ENCODE measurements at places on chromosomes 11 and 22.

- DNase-seq, result no peak
Observed at GRCh38 chr11:2366276-2366675, 10.8 kb upstream of the CD81 start.

DNA sequence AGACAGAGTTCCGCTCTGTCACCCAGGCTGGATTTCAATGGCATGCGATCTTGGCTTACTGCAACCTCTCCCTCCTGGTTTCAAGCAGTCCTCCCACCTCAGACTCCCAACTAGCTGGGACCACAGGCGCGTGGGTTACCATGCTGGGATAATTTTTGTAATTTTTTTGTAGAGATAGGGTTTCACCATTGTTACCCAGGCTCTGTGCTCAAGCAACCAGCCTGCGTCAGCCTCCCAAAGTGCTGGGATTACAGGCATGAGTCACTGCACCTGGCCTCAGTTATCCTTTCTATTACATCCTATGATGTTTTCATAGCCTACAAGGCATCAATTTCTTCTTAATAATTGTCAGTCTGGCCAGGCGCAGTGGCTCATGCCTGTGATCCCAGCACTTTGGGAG is 36.5 kb downstream of the LRRC74B start:
- no peak for DNase-seq

DNA sequence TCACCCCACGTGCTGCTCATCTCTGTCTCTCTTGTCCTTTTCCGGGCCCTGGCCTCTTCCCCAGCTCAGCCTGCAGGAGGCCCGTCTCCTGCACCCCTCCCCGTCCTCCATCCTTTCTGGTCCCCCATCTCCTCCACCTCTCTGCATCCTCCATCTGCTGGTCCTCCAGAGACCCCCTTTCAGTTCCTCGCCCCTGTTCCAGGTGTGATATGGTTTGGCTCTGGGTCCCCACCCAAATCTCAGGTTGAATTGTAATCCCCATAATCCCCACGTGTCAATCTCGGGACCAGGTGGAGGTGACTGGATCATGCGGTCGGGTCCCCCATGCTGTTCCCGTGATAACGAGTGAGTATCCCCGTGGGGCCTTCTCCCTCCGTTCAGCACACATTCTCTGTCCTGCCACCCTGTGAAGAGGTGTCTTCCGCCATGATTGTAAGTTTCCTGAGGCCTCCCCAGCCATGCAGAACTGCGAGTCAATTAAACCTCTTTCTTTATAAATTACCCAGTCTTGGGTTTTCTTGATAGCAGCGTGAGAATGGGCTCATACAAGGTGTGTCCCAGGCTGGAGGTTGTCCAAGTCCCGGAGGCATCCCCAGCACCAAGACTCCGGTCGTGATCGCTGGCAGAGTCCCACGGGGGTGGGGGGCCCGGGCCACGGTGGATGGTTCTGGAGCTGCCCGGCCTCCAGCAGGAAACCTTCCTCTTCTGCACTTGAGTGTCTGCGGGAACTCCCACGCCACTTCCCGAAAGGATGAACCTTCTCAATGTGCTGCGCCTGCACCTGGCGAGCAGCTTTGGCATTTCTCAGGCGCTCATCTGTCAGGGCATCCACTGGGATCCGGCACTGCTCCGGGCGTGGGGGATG is 29.0 kb upstream of the TOLLIP start:
- DNase-seq, result no peak

DNA sequence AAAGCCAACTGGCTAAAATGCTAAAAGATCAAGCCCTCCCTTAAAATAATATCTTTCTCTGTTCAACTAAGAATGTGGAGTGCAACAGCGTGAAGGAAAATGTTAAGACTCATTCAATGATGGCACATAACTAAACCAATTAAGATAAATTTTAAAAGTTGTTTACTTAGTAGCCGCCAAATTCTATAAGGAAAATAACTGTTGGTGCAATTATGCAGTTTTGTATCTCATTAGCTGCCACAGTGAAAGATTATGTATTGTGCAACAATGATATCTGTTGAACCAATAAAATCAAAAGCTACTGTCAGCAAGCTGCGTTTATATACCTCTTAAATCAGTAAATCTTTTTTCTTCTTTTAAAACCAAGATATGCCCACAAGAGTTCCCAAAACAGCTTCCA is 55.5 kb downstream of the SIK3 start:
- no peak for DNase-seq

DNA sequence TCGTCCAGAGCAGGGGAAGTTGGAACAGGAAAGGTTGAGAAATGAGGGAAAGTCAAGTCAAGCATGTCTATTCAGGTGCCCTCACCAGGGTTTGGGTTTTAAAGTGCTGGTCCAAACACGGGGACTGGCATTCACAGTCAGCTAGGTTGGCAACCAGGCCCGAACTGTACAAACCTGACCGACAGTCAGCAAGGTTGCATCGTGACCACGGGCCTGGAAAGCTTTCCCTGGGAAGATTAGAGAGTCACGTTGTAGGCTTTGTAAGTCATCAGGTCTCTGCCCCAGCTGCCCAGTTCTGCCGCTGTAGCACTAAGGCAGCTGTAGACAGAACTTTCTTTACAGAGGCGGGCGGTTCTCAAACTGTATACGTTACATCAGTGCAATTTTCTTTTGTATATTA is 7.4 kb downstream of the KRTAP5-10 start:
- DNase-seq, result no peak

DNA sequence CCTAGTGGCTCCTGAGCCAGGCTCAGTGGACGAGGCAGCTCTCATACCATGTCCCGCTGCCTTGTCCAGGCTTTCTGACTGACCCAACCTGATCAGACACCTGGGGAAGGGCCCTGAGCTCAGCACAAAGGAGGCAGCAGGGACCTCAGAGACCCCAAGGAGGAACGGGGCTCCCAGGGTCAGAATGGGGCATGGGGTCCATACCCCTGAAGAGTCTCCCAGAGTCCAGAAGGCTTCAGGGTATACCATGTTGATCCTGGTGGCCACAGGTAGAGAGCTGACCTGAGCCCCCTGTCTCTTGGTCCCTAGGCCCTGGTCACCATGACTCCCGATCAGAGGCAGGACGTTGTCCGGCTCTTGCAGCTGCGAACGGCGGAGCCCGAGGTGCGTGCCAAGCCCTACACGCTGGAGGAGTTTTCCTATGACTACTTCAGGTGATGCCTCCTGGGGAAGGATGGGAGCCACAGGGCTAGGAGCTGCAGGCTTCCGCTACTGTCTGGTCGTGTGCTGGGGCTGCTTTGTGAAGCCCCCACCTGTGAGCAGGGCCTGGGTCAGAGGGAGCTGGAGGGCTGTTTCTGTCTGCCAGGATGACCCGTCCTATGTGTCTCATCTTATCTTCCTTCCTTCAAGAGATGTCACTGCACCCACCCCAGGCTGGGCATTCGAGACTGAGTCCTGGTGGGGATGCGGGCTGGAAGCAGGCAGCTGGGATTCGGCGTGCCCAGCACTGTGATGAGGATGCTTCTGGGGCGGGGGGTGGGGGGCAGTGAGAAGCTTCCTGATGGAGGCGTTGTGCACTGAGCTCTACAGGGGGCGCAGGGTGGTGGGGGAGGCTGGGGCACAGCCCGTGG is 74.2 kb downstream of the MYO7A start:
- DNase-seq, result no peak

DNA sequence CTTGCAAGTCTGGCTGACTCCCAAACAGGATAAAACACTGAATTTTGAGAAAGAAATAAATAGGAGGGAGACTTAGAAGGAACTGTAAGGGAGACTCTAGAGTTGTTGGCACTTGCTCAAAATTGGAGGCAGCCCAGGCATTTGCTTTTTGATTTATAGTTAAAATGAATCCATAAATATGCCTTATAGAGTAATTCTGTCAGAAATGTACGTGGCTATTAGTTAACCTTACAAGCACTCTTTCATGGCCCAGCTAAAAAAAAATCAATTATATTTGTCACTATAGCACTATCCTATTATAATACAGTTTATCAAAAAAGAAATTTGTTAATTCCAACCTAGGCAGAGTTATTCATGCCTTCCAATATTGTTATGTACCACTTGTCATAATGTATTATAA is 1000.0 kb upstream of the CHORDC1 start:
- no peak for DNase-seq

- DNase-seq, result no peak
Observed at GRCh38 chr11:113519989-113520613, 44.9 kb upstream of the DRD2 start.

- no peak for DNase-seq
Observed at GRCh38 chr11:78804991-78805390, 230.3 kb upstream of the NARS2 start.

DNA sequence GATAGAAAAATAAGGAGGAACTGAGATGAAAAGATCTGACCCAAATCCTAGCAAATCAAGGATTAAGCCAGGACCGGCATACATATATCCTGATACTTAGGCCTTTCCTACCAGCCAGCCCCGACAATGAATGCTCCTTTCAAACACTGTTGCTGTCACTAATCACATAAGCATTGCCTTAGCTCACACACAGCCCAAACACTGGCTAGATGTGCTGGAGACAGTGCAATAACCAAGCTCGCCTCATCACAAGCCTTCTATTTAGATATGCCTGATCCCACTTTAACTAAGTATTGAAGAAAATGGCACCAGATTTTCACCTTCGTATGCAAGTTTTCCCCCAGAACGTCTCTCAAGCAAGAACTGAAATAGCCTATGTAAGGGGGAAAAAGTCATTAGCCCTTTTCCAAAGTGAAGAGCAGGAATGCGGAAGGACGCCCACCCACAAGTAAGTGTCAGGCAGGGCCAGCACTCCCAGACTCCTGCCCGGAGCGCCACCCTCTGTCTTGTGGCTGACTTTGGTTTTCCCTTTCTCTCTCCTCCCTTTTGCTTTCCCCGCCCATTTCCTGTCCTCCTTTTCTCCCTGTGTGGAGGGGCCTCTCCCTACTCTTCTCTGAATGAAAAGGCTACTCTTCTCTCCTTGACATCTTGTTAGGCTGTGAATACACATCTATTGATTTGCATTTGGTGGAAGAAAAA is 8.9 kb upstream of the OPCML start:
- no peak for DNase-seq

DNA sequence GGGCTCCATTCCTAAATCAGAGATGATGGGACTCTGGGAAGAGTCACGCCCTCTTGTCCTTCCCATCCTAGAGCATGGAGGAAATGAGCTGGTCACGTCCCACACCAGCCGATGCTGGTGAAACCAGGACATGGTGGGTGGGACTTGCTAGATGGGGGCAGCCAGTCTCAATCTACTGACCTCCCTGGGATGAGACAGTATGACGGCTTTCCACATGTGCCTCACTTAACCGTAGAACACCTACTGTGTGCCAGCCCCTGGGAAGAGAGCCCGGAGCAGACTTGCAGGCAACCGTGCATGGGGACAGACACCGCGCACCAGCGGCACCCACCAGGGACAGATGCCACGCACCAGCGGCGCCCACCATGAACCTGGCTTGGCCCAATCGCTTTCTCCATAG is 3.8 kb downstream of the OSBPL5 start:
- DNase-seq, result no peak

- peak; percentile 23 for DNase-seq
Observed at GRCh38 chr11:27470166-27470565, 2.4 kb downstream of the LGR4 start.

DNA sequence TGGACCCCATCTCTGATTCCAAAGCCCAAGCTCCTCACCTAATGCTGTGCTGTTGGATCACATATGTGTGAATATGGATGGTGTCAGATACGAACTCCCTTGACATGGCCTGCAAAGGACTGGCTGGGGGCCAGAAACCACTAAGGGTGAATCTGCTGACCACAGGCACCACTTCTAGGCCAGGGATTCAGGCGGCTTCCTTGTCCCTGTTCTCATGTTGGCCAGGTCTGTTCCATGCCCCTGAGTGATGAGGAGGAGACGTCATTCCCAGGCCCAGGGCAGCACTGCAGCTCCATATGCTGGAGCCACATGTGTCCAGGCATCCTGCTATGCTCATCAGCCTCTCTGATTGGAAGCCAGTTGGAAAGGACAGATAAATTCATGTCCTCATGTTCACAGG is 130.0 kb upstream of the BDNF start:
- no peak for DNase-seq

GRCh38 chr11:8913961-8914660 is 3.1 kb downstream of the AKIP1 start:
- peak; percentile 32 for DNase-seq

GRCh38 chr11:104856607-104857006 is 41.7 kb downstream of the CASP12 start:
- DNase-seq, result no peak

DNA sequence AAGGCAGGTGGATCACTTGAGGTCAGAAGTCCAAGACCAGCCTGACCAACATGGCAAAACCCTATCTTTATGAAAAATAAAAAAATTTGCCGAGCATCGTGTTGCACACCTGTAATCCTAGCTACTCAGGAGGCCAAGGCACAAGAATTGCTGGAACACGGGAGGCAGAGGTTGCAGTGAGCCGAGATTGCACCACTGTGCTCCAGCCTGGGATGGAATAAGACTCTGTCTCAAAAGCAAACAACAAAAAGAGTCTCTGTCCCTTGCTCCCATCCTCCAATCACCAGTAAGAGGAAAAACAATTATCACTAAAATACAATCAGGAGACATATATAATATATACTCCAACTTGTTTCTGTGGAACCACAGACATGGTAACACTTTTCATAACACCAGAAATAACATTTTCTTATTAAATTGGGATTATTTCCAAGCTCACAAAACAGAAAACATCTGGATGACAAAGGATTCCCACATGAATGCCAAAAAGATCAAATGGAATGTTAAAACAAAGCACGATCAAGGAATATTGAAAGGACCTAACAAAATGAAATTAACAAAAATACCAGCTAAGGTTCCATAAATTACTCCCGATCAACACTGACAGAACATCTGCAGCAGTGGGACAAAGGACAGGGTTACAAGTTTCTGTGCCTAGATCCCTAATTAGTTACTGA is 15.2 kb downstream of the FCHSD2 start:
- no peak for DNase-seq

- peak; percentile 64 for DNase-seq
Observed at GRCh38 chr22:50674606-50675552, 2.3 kb downstream of the SHANK3 start.

- no peak for DNase-seq
Observed at GRCh38 chr11:43941257-43941994, 1.0 kb upstream of the C11orf96 start.

GRCh38 chr11:1336836-1337646 is 27.6 kb upstream of the TOLLIP start:
- DNase-seq, result peak; percentile 56

DNA sequence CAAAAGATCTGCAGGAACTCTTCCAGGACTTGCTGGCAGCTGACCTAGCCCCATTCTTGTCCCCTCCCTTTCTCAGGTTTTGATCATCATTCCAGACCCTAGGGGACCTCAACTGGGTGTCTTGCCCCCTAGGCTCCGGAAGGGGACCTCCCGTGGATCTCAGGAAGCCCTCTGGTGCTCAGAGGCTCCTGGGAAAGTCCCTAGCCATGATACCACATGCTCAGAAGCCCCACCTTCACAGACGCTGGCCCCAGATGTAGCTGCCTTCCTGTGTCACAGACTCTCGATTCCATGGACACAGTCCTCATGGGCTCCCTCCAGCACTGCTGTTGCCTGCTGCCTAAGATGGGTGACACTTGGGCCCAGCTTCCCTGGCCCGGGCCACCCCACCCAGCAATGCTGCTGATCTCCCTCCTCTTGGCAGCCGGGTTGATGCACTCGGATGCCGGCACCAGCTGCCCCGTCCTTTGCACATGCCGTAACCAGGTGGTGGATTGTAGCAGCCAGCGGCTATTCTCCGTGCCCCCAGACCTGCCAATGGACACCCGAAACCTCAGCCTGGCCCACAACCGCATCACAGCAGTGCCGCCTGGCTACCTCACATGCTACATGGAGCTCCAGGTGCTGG is at the start of gene LRRC55:
TSS of gene LRRC55 (plus strand) at position 276 of the 628 bp plus-strand sequence. CDS start at position 346, 70 bp downstream.
- DNase-seq, result no peak

- no peak for DNase-seq
Observed at GRCh38 chr11:60530454-60531100, 15.4 kb downstream of the MS4A13 start.

Measured in small intestine (tissue), 16 donors.